ENCODE measurements at places on chromosomes 12 and 14.
A peak's percentile ranks its signal among the peaks of the same experiment; 100 is the strongest.

- H3K36me3 ChIP-seq, result peaks cover 4% of the 10 kb centered on the region
- no peaks in the 10 kb centered on the region for H3K27me3 ChIP-seq
- peak overlapping the region; percentile 88 for H3K27ac ChIP-seq
- H3K4me1 ChIP-seq, result peaks cover 12% of the 10 kb centered on the region
- peak overlapping the region; percentile 89 for H3K4me3 ChIP-seq
Observed at GRCh38 chr14:77458249-77458950, 507 bp downstream of the AHSA1 start.

DNA sequence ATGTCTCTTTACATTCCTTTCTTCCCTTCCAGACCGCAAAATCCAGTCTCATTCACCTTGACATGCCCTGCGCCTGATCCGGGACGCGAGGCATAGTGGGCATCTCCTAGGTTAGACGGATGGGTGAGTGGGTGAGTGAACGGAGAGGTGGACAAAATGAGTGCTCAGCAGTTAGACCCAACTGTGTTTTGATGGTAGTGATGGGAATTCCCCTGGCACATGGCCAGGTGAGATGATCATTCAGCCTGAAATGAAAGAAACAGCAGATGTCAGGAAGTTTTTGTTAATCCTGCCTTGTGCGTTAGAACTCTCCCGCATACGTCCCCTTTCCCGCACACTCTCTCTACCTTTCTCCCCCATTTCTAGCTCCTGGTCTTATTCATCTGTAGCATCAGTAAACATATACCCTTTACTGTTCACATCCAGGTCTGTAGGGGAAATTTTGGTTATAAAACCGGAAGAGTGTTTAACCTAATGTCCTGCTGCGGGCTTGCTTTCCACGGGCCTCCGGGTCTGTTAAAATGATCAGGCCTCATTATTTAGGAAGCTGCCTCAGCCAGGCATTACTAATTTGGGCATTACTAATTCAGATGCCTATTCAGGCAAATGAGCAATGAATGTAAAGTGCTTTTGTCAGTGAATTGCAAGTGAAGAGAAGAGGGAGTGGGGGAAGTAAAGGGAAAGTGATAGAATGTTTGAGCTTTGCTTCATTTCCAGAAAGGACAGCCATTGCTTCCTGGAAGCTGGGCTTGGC lies 172.8 kb downstream of the ETV6 start:
- H3K27ac ChIP-seq, result peak overlapping the region; percentile 13
- H3K4me3 ChIP-seq, result no peak overlapping the region
- H3K27me3 ChIP-seq, result no peaks in the 10 kb centered on the region

- no peak for DNase-seq
- no peaks in the 10 kb centered on the region for H3K27me3 ChIP-seq
- H3K27ac ChIP-seq, result no peak overlapping the region
- no peak overlapping the region for H3K4me3 ChIP-seq
Observed at GRCh38 chr14:38404100-38404541, 148.2 kb upstream of the CLEC14A start.

DNA sequence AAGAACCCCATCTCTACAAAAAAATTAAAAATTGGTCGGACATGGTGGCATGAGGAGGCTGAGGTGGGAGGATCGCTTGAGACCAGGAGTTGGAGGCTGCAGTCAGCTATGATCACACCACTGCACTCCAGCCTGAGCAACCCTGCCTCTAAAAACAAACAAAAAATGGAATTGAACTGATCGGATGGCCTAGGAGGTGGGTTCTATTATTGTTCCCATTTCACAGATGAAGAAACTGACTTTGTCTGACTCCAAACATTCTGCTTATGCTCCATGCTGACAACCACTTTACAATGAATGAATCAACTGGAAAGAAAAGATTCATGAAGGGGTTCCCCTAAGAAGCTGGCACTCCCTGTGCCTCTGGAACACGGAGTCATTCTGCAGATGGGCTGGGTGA lies 47.3 kb downstream of the TRPV4 start:
- no peak overlapping the region for H3K4me3 ChIP-seq
- H3K27ac ChIP-seq, result no peak overlapping the region
- no peaks in the 10 kb centered on the region for H3K27me3 ChIP-seq
- DNase-seq, result no peak
- no peaks in the 10 kb centered on the region for H3K4me1 ChIP-seq

Measured in left lung (tissue), 14 donors.